Activated CD8-positive, alpha-beta memory T cell treated with anti-CD3 and anti-CD28 coated beads, Interleukin-2, amount 10 ng/mL, durations not matched to agents 7 days and 5 days (primary cell): ENCODE measurements at places on chromosomes 4 and X. TPM values are rescaled to one million over a fixed set of nuclear protein-coding genes. Genes with fewer than 3 reads are reported as not detected.

GABRG1 gene
- not detected for total RNA-seq

ABLIM2 gene
- total RNA-seq, result not detected

ETDA gene
- not detected for total RNA-seq

CTAG1A gene
- not detected for total RNA-seq

LDB2 gene
- total RNA-seq, result not detected

TAPT1 gene
- total RNA-seq, result 37.5 TPM

PRRG3 gene
- not detected for total RNA-seq

ANTXR2 gene
- 52.0 TPM for total RNA-seq

OTC gene
- not detected for total RNA-seq

RTL9 gene
- not detected for total RNA-seq

CHRDL1 gene
- total RNA-seq, result not detected

UGT8 gene
- 0.29 TPM for total RNA-seq

XPNPEP2 gene
- total RNA-seq, result 1.2 TPM

KLB gene
- not detected for total RNA-seq

FSTL5 gene
- total RNA-seq, result not detected

ANAPC4 gene
- 48.7 TPM for total RNA-seq

NAA11 gene
- not detected for total RNA-seq

ALG13 gene
- 35.0 TPM for total RNA-seq

MTNR1A gene
- not detected for total RNA-seq

HSFX2 gene
- 0.23 TPM for total RNA-seq

HTR2C gene
- not detected for total RNA-seq

GAGE2A gene
- total RNA-seq, result not detected

WFS1 gene
- total RNA-seq, result 2.2 TPM

SOX3 gene
- not detected for total RNA-seq

ASB11 gene
- total RNA-seq, result not detected

TMEM255A gene
- 0.15 TPM for total RNA-seq

TMEM185A gene
- 32.2 TPM for total RNA-seq

F9 gene
- not detected for total RNA-seq

CDS1 gene
- not detected for total RNA-seq

WDR17 gene
- 0.26 TPM for total RNA-seq

MAMLD1 gene
- total RNA-seq, result 11.9 TPM

VCX2 gene
- total RNA-seq, result not detected

COL25A1 gene
- not detected for total RNA-seq

CLNK gene
- 0.18 TPM for total RNA-seq

SPANXB1 gene
- total RNA-seq, result not detected

SLC26A1 gene
- not detected for total RNA-seq

KLKB1 gene
- total RNA-seq, result 0.14 TPM

CT45A2 gene
- total RNA-seq, result not detected

RXFP1 gene
- total RNA-seq, result not detected

TACR3 gene
- not detected for total RNA-seq

ABCG2 gene
- 4.4 TPM for total RNA-seq

FOXP3 gene
- 26.8 TPM for total RNA-seq

PRDM8 gene
- 21.7 TPM for total RNA-seq

ETDB gene
- not detected for total RNA-seq

MAPK10 gene
- total RNA-seq, result not detected

GAB3 gene
- total RNA-seq, result 26.6 TPM

CRMP1 gene
- 0.16 TPM for total RNA-seq

PNMA6F gene
- not detected for total RNA-seq

GLRA2 gene
- total RNA-seq, result not detected

MAGEA8 gene
- total RNA-seq, result not detected

SYNPO2 gene
- 0.89 TPM for total RNA-seq

CD38 gene
- total RNA-seq, result 179 TPM

ADH1B gene
- not detected for total RNA-seq

STOX2 gene
- total RNA-seq, result not detected

NMU gene
- total RNA-seq, result not detected

F8A2 gene
- not detected for total RNA-seq

MAGEA2 gene
- total RNA-seq, result not detected
